Germinal center (tissue), 1 donor: ENCODE measurements at places on chromosomes 4 and X.

GRCh38 chrX:11210415-11210801, 82.8 kb upstream of the AMELX start:
- DNase-seq: no peak

DNA sequence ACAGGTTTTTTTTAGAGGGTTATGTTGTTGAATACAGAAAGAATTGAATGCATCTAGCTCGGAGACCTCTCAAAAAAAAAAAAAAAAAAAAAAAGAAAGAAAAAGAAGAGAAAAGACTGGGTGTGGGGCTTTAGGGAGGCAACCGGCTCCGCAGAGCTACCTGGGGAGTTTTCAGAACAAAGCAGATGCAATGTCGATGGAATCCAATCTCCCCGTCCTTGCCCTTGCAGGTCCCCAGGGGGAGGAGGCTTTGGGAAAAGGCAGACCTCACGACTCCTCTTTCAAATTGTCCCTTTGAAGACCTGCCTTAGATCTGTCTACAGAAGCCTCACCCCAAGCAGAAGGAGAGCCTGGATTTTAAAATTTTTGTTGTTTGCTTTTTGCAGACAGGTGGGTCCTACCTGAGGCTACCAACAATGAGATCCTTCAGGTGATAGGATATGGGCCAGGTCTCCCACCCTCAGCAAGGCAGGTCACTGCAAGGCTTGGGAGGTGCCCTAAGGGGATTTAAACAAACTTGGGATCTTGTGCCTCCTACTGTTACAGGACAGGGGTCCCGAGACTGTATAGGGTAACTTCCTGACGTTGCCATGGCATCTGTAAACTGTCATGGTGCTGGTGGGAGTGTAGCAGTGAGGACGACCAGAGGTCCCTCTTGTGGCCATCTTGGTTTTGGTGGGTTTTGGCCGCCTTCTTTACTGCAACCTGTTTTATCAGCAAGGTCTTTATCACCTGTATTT, 75.2 kb upstream of the PRKX start:
- DNase-seq: no peak

DNA sequence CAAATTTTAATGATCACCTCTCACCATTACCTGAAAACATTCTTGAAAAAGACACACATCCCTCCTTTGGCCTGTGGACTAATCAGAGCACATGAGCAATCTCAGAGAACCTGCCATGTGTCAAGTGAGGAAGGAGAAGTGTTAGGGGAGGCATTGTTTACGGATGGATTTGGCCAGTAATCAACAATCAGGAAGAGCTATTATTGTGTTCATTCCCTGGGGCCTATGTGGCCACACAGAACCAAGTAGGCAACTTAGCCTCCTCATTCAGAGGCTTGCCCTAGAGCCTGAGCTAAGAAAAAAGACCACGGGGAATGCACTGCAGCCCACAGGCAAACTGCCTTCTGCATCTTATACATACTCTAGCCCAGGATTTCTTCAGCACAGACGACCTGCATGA, 40.6 kb upstream of the DOCK11 start:
- DNase-seq: no peak

GRCh38 chrX:153926858-153927671, 1.0 kb upstream of the ARHGAP4 start:
- peak; percentile 79 for DNase-seq

DNA sequence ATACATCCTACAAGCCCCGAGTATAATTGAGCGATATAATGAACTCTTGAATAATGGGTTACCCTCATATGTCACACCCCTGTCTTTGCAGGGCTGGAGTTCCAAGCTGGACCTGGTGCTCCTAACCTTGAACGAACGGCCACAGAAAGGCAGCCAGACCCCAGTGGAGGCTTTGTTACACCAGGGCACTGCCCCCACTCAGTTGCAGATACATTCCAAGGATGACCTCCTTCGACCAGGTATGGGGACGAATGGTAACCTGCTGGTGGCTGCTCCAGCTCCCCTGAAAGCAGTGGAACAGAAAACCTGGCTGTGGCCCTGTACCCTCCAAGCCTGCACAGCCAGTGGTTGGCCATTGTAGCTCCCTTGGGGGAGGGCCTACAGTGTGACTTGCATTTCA, 56.6 kb upstream of the CCDC149 start:
- no peak for DNase-seq

DNA sequence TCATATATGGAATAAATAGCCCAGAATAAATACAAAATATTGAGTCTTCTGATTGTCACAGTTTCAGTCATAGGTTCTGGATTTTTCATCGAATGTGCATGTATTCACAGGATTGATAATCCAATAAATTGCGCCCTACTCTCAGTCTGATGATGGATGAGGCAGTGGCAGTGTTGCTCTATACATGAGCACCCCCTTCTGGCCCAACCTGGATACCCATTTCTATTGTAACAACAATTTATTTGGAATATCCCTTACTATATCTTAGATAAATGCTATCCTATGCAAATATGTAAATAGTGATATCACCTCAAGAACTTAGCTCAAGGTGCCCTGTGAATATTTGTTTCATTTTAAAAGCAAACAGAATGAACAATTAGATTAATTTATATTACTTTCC, 733.7 kb upstream of the PABPC4L start:
- DNase-seq: no peak

GRCh38 chrX:38205039-38205438, 15.6 kb downstream of the SRPX start:
- DNase-seq: peak; percentile 2

DNA sequence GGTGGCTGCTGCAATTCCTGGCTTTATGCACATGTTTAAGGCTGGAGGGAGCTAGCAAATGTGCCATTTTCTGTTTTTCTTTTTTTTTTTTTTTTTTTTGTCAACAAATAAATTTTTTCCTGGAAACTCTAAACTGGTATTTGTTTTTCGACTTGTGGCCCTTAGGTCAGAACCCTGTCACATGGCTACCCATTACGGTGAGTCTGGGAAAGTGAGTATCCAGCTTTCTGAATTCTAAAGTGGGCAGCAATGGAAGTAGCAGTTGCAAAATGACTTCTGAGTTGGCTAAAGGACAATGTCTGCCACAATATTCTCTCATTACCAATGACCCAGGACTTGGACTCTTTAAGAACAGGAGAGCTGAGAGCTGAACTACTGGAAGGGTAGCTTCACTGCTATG, 225.1 kb upstream of the CENPE start:
- DNase-seq: no peak

GRCh38 chr4:179268791-179269190, 1826.6 kb upstream of the AGA start:
- no peak for DNase-seq

- no peak for DNase-seq
Measured at GRCh38 chr4:117549524-117549923, 464.1 kb upstream of the TRAM1L1 start.

- DNase-seq: no peak
Measured at GRCh38 chr4:90145319-90145718, 18.1 kb downstream of the CCSER1 start.

GRCh38 chr4:152050106-152050505, 289.3 kb upstream of the GATB start:
- no peak for DNase-seq
